ENCODE measurements at places on chromosomes 1 and 21.

GRCh38 chr1:37673920-37674319 lies 18.4 kb upstream of the CDCA8 start:
- no peak for DNase-seq

- no peak for DNase-seq
These were observed 60.0 kb upstream of the RGS21 start for GRCh38 chr1:192256674-192257334.

GRCh38 chr1:170397061-170397460 lies 134.9 kb upstream of the GORAB start:
- DNase-seq = no peak

- no peak for DNase-seq
These were observed 5.2 kb downstream of the TRNP1 start for GRCh38 chr1:26998429-26999300.

DNA sequence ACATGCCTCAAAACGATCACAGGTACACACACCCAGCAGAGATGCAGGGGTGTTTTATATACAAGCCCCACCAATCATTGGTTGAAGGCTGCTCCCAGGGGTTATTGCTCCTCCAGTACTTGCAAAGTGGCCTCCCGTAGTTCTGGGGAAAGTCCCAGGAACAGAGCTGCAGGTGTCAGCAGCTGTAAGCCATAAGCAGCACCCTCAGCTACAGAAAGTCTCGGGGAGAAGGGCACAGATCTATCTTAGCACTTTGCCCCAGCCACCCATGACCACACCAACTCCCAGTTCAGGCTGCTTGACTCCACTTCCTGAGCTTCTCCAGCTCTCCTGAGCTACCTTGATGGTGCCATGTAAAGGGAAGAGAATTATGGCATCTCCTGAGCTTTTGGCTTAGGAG lies 222.7 kb upstream of the GJB5 start:
- DNase-seq = no peak

DNA sequence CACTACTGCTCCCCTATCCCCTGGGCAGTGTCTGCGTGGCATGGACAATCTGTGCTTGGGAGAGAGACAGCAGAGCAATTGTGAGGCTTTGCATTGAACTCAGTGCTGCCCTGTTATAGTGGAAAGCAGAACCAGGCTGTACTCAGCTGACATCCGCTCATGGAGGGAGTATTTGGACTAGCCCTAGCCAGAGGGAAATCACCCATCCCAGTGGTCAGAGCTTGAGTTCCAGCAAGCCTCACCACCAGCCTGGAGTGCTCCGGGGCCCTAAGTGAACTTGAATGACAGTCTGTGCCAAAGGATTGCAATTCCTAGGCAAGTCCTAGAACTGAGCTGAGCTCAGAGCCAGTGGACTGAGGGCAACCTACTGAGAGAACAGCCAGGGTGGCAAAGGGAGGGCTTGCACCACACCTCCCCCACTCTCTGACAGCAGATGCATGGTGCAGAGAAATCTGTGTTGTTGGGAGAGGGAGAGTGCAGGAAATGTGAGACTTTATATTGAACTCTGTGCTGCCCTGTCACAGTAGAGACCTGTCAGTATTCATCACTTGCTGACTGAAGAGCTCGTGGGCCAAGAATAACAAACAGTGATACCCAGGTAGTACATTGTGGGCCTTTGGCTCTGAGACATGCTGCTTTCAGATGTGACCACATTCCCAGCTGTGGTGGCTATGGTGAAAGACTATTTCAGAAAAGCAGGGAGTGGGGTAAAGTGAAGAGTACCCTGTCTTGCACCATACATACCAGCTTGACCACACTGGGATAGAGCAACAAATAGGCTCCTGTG lies 107.7 kb upstream of the SLC5A9 start:
- DNase-seq = no peak

- no peak for DNase-seq
These were observed 17.1 kb upstream of the EPHA2 start for GRCh38 chr1:16172964-16173446.

DNA sequence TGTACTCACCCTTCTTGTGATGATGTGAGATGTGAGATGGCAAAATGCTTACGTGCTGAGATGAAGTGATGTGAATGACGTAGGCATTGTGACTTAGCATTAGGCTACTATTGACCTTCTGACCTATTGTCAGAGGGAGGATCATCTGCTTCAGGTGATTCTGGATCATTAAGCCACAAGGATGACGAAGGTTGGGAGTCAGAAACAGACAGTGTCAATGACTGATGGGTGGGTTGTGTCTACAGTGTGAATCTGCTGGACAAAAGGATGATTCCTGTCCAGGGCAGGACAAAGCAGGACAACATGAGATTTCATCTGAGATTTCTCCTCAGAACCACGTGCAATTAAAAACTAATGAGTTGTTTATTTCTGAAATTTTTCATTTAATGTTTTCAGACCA lies 129.0 kb downstream of the GABPA start:
- DNase-seq = no peak

GRCh38 chr1:5142389-5142788 lies 488.0 kb downstream of the AJAP1 start:
- no peak for DNase-seq

GRCh38 chr1:47212636-47213229 lies 19.3 kb downstream of the TAL1 start:
- DNase-seq = no peak

GRCh38 chr21:32772281-32773047 lies 909 bp upstream of the PAXBP1 start:
- DNase-seq = peak; percentile 15

DNA sequence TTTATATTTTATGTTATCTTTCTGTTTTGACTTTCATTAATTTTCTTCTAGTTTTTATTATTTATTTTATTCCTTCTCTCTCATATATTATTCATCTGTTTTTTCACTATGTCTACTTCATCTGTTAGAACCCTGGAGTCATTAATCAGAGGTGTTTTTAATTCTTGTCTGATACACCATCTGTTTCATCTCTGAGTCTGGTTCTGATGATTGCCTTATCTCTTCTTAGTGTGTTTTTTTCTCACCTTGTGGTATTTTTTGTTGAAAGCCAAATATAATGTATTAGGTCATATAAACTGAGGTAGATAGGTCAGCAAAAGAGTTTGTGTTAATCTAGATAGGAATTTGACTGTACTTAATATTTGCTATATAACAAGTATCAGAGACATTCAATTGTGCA lies 1005.7 kb upstream of the NCAM2 start:
- no peak for DNase-seq

- DNase-seq = peak; percentile 65
These were observed 25.7 kb downstream of the RAB7B start for GRCh38 chr1:205977402-205978014.

DNA sequence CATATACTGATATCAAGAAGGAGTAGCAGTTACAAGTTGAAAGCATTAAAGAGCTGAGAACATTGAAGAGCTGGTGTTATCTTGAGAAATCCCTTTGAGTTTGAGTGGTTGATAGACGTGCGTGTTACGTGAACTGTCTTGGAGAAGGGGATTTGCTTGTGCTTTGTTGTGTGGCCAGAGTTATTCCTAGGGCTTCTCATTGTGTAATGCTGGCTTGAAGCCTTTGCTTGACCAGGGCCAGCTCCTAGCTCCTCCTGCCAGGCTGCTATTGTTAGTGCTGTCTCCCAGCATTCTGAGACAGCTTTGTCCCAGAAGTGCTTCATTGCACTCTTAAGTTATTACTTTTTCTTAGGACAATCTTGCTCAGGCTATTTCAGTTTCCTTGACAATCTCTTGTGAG lies 116.2 kb upstream of the KCNK2 start:
- DNase-seq = no peak

DNA sequence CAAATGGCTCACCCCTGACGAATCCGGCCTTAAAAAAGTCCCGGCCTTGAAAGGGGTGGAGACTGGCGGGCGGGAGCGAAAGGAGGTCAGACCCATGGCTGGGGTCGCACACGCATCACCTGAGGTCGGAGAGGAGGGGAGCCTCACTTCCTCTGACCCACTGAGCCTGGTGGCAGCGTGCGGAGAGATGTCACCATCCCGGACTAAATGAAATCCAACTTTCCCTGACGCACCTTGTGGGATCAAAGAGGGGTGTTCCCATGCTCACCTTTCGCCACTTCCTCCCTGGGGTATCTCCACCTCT lies 709 bp upstream of the SLC41A1 start:
- DNase-seq = no peak

GRCh38 chr1:212188599-212189351 lies 96.4 kb upstream of the PPP2R5A start:
- DNase-seq = no peak

DNA sequence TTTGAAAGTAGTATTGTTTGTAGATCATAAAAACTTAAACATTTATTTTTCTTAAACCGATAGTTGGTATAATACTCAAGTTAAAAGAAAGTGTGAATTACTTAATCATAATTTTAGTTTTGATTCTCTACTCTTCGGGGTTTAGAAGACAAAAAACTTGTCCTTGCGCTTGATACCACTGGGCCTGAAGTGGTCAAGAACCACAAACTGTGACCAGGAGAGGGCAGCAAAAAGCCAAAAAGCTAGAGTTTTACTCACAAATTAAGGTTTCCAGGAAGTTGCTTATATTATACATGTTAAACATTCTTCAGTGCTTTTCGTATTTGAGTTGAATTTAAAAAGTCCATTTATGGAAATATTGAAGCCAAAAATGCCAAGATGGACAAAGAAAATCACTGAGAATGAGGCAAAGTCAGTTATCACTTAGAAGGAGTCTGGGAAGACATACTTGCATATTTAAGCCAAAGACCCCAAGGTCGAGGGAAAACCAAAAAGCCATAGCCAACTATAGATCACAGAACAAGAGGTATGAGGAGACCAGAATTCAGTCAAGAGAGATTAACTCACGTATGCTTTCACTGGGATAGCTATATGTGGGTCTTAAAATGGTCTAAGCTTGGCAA lies 34.2 kb downstream of the EFCAB7 start:
- DNase-seq = no peak

DNA sequence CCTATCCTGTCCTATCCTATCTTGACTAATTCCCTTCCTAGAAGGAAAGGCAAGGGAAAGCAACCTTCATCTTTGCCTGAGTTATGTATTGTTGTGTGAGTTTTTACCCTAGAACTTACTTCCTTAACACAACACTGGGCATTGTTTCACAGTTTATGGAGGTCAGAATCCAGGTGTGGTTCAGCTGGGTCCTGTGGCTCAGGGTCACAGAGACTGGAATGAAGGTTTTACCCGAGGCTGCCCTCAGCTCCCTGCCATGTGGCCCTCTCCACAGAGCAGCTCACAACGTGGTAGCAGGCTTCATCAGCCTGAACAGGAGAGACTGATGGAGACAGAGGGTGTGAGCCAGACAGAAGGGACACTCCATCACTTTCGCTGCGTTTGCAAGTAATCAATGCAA lies 140.5 kb downstream of the FCRL5 start:
- no peak for DNase-seq

DNA sequence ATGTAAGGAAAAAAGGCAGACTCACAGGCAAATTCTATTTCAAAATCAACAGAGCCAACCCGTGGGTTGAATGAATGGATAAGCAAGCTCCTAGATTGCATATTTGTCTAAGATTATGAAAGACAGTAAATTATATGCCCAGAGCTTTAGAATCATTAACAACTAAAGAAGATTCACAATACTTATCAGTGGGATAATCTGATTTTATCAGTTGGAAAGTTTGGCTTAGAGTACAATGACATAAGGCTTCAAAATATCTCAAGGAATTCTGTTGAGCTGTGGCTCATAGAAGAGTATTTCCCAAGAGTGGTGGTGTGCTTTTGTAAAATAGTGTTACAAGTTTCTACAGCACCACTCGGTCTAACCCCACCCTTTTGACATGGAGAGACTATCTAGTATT lies 85.5 kb downstream of the ADAMTS1 start:
- no peak for DNase-seq

DNA sequence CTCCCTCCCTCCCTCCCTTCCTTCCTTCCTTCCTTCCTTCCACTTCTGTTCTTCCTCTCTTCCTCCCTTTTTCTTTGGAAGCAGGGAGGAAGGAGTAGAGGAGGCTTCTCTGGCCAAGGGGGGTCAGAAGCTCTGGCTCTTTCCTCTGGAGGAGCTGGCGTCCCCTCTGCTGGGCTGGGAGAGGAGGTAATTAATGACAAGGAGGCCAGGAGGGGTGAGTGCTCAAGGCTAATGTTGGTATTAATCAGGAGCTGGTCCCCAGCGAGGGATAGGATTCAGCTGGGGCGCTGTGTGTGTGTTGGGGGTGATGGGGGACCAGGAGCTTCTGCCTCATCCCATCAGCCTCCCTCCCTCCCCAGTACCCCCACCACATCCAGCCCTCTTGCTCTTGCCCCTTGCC lies 6.2 kb upstream of the PEAR1 start:
- DNase-seq = no peak

GRCh38 chr1:246689409-246690008 lies 34.7 kb upstream of the SCCPDH start:
- DNase-seq = peak; percentile 71

DNA sequence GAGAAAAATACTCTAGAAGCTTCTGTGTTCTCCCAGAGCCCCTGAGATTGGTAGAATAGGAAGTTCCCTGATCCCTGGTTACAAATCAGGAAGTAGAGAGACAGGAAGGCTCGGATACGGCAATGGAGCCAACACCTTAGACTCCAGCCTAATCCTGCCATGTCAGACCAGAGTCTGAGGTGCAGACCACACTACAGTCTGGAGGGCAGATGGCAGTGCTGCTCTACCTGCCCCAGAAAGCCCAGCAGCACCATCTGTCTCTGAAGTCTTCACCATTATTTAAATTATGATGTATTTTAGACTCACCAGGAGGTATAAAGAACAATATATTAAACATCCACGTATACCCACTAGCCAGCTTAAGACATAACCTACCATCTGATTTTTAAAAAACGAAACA lies 93.0 kb downstream of the MTR start:
- DNase-seq = no peak

DNA sequence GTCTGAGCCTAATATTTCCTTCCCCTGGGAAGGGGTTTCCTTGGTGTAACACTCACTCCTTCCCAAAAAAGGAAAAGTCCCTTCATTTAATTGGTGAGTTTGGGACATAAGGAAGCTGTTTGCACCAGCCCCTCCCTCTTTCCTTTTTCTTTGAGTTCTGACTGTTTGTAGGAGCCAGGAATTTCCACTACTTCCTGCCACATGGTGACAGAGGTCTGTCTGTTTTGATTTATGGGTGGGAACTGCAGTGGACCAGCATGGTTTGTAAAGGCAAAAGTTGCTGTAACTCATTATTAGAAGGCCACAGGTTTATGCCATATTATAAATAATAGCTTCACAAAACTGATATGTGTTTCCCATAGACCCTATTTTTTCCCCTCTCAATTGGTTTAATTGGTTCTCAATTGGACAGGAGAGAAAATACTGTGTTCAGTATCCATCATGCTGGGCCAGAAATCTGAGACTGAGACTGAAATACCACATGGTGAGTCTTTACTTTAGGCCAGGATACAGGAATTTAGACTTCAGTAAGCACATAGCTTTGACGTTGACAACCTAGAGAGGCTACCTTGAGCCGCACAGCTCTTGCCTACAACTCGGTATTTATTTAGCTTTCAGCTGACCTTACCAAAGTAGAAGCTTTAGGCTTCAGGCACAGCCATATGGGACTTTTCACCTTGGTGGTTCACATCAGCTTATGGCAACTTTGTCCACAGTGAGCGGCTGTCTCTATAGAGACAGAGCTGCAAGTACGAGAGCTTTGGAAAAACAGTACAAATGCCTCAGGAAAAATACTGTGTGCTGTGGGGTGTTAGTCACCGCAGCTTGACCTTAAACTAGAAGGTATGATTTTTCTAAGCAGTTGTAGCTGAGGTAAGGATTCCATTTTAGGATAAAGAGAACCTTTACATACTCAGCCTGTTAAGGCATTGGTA lies 40.0 kb upstream of the RGS7 start:
- no peak for DNase-seq
